Right lung (tissue), 10 donors: ENCODE measurements at places on chromosomes 4 and X.

DNA sequence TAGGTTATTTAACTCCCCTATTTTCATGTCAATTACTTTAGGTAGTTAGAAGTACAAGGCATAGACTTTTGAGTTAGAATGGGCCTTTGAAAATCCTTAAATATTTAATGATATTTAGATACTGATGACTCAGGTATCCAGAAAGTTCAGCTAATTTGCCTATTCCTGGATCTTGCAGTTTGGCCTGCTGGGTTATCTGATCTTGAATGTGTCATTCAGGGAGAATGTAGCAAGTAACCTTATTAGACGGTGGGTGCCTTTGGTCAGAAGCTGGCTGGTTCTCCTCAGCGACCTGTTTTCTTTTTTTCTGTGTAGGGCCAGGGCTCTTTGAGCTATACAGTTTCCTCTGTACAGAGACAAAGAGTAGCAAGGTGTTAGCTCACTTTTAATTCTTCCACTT lies 42.0 kb downstream of the MTM1 start:
- DNase-seq: no peak

GRCh38 chrX:140090800-140091124 lies 125.4 kb upstream of the CXorf66 start:
- DNase-seq: no peak

GRCh38 chrX:116345958-116346357 lies 90.4 kb upstream of the SLC6A14 start:
- DNase-seq: no peak

DNA sequence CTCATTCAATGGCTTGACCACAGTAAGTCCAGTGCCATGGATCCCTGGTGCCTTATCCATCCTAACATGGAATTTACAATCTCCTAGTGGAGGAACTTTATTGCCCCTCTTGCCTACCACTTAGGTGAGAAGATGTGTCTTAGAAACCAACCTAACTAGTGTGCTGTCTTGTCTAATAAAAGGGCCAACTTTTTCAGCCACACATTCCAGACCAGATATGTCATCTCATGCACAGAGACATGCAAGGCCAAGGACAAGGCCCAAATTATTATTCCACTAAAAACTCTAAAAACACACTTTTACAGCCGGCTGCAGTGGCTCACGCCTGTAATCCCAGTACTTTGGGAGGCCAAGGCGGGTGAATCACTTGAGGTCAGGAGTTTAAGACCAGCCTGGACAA lies 10.6 kb upstream of the PRDX4 start:
- DNase-seq: no peak

GRCh38 chrX:37825215-37825842 lies 22.0 kb downstream of the DYNLT3 start:
- peak; percentile 10 for DNase-seq

DNA sequence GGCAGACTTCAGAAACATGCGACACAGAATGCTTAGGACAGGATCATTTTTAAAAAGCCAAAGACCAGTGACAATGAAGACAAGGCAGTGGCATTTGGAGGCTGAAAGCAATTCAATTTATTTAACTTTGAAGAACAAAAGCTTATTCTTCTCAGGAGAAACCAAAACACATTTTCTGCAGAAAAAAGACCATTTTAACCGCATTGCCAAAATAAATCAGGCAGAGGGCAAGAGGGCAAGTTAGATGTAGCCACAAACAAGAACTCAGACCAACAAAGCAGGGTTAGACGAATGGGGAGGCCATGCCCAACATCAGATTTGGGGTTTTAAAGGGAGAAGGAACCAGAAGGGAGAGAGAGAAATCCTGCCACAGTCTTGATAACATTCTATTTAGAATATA lies 58.9 kb downstream of the RELL1 start:
- DNase-seq: no peak

DNA sequence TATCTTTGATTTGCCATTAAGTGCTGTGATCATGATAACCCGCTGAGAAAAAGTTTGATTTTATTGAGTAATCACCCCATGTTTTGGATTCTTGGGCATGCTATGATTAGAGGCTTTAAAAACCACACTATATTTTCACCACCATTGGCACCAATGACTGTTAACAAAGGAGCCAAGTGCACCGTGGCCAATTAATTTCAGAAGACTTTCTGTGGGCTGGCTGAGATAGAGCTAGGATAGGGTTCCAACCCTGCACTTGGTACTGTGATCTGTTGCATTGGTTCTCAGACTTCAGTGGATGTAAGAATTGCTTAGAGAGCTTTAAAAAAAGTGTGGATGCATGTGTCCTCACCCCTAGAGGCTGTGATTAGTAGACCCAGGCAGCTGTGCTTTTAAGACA lies 32.4 kb downstream of the OCRL start:
- DNase-seq: no peak

DNA sequence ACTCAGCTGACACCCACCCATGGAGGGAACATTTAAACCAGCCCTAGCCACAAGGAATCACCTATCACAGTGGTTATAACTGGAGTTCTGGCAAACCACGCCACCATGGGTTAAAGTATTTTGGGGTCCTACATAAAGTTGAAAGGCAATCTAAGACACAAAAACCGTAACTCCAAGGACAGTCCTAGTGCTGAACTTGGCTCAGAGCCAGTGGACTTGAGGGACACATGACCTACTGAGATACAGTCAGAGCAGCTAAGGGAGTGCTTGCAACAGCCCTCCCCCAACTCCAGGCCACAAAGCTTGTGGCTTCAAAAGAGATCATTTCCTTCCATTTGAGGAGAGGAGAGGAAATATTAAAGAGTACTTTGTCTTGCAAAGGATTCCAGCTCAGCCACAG lies 300.5 kb downstream of the FGF13 start:
- no peak for DNase-seq

DNA sequence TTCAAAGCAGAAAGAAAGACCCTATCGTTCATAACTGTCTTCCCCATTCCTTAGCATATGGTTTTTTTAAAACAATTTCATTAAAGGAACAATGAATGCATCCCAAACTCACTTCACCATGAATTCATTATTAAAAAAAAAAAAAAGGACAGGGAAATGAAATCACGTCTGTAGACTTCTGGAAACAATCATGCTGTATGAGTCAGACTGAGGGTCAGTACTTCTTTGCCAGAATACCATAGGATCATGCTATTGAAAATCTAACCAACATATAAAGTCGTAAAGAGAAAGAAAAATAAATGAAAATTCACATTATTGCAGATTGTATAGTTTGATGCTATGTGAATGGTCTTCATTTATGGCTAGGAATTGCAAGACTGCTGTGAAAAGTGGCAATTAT lies 144.4 kb downstream of the PCDH18 start:
- no peak for DNase-seq

- no peak for DNase-seq
Measured at GRCh38 chr4:26217961-26218676, 102.7 kb upstream of the RBPJ start.

DNA sequence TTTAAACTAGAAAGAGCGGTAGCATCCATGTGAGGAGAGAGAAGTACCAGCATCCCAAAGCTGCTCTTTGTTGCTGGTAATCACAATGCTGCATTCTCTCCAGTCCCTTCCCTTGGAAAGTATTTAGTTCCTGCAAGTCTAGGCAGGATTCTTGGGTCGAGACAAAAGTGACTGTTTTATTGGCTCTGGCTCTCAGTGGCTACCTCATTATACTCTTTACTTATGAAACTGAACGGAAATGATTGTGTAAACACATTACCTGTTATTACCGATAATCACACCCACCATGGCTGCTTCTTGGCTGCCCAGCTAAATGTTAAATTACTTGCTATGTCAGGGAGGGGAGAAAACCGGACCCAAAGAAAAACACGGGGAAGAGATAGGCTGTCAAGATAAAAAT lies 26.2 kb downstream of the ATXN3L start:
- DNase-seq: no peak

DNA sequence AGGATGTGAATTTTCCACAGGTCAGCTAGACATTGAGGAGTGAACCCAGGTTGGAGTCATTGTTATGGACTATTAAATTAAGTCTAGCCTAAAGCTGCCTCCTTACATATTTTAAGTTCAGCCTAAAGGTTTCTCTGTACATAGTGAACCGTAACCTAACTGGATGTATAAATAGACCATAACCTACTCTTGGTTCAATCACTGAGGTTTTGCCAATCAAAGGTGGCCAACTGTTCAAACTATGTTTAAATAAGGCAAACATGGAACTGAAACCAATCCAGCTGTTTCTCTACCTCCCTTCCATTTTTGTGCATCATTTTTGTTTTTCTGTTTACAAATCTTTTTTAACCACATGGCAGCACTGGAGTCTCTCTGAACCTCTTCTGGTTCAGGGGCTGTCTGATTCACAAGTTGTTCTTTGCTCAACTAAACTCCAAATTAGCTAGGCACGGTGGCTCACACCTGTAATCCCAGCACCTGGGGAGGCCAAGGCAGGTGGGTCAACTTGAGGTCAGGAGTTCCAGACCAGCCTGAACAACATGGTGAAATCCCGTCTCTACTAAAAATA lies 43.9 kb upstream of the SFRP2 start:
- no peak for DNase-seq

GRCh38 chrX:151871244-151871643 lies 41.4 kb upstream of the MAGEA4 start:
- no peak for DNase-seq

DNA sequence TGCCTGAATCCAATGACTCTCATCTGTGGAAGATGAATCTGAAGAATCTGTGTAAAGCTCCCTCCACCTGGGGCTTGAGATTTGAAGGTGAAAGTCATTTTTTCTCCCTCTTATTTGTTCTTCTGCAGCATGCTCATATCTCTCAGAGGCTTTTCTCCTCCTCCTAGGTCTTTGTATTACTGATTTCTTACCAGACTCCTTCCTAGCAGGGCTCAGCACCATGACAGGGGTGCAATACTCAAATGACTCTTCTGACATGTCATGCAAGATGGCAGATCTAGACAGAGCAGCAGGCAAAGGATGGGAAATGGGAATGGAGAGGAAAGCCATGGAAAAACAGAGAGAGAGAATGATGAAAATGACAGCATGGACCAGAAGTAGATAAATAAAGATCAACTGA lies 118.3 kb downstream of the TMA16 start:
- no peak for DNase-seq

- no peak for DNase-seq
Measured at GRCh38 chr4:153556435-153556815, 90.3 kb downstream of the TMEM131L start.

GRCh38 chrX:102978594-102978993 lies 41.5 kb downstream of the RAB40AL start:
- DNase-seq: no peak

DNA sequence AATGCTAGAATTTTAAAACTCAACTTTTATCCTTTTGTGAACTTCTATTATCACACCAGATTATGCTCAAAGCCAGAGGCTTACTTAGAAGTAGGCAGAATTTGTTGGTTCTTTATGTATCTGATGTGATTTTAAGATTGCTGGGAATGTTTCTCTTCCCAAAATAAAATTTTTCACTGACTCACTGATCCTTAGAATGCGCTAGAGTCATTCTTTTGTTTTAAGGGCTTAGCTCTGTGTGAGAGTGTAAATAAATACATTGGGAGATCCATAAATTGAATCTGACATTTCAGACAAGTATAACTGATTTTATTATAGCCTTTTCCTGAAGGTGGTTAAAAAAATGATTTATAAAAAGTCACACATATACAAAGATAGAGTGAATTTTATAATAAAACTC lies 101.3 kb downstream of the LARP1B start:
- DNase-seq: no peak

DNA sequence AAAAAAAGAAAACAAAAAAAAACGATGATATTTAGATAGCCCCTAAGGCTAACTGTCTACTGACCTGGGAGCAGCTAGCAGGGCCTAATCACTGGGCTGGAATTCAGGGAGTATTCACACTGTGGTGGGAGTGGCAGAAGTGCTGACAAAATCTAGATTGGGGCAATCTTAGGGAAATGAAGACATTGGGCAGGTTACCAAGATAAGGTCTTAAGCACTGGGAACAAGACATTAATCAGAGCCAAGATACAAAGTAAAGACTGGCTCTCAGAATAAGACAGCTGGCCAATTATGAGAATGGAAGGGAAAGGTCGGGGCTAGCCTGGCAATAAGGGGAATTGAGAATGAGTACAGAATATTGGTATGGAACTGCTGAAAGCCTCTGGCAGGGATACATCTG lies 100.2 kb upstream of the GRIA3 start:
- no peak for DNase-seq
